ENCODE measurements at places on chromosomes 16 and 17.

- DNase-seq = no peak
Observed at GRCh38 chr17:80694992-80695912, 150.6 kb downstream of the RPTOR start.

- no peak for DNase-seq
Observed at GRCh38 chr16:64968539-64968938, 153.3 kb downstream of the CDH11 start.

- no peak for DNase-seq
Observed at GRCh38 chr16:66856801-66857200, 12.6 kb downstream of the CA7 start.

DNA sequence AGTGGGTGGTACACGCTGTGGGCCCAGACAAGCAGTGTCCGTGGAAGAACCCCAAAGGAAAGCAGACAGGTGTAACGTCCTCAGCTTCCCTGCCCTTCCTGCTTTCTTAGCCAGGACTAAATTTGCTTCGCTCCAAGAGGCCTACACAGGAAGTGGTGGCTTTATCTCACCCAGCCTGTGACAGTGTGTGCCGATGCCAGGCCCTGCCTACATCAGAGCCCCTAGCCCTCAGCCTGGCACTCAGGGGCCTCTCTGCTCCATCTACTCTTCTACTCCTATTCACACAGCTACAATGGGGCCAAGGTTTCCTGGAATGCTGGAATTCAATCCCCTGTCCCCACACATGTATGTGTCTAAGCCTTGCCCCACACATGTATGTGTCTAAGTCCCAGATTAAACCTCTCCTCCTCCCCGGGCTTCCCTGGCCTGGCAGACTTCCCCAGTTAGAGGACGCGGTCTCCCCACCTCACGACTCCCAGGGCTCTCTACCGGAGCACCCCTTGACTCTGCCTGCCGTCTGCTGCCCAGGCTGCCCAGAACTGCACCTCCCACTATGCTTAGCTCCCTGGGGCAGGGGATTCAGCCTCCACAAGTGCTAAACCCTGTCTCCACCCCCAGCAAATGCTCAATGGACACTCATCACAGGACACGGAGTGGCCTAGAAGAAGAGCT lies 8.2 kb downstream of the PGAP3 start:
- DNase-seq = no peak

GRCh38 chr17:66517336-66518009 lies 215.1 kb downstream of the PRKCA start:
- no peak for DNase-seq

GRCh38 chr17:56213031-56213430 lies 59.8 kb downstream of the ANKFN1 start:
- DNase-seq = no peak

GRCh38 chr16:82888591-82889001 lies 261.8 kb downstream of the CDH13 start:
- DNase-seq = no peak

DNA sequence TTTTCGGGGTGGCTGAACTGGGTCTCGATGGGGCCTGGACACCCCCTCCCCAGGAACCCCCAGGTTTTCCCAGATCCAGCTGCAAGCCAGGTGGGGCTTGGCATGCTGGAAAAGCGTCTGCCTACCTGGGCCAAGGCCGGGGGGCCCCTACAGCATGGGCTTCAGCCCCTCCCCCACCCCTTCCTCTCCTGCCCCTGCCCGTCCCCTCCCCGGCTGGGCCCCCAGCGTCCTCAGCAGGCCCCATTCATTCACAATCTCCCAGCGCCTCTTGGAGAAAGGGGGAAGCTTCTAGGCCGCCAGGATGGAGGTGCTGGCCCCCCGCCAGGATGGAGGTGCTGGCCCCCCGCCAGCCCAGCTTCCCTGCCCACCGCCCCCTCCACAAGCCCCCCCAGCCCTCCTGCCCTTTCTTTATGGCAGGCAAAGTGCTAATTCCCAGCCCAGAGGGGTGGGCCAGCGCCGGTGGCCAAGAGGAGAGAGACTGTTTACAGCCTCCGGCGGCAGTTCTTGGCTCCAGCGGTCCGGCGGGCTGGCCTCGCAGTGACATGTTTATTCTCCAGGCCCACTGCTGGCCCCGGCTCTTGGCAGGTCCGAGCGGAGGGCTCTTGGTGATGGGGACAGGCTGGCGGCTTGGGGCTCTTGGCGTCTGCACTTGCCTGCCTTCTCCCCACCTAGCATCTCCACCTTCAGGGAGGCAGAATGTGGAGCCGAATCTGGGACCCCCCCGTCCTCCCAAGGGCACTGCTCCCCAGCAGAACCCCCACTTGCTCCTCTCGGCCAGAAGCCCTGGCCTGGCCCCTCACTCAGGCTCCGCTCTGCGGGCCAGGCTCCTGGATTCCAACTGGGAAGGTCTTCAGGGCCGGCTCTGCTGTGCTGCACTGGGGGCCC lies 94.4 kb upstream of the CIBAR2 start:
- no peak for DNase-seq

GRCh38 chr16:46658925-46659324 lies 30.1 kb downstream of the VPS35 start:
- no peak for DNase-seq

DNA sequence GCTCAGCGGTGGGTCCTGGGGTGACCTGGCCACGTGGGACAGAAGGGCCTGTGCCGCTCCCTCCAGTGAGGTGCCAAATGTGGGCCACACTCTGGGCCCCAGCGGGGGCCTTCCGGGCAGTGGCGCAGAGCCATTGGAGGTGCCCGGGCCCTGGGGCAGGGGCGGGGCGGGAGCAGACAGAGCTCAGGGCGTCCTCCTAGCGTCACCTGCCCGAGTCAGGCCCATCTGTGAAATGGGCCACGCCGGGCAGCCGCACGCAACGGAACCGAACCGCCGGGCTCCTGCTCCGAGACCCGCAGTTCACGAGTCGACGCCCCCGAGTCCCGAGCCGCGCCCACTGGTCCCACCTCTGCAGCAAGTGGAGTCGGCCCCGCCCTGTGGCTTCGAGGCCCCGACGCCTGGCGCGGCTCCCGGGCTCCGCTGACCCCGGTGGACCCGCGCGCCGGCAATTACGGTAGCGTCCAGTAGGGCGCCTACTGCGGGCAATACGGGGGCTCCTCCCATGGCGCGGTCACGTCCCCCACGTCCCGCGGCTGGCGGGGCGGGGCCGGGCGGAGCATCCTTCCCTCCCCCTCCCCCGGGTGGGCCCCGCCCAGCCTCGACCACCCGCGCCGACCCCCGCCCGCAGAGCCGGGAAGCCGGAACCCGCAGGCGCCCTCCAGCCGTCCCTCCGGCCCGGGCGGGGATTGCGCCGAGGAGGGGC lies 1.9 kb downstream of the SLC16A3 start:
- no peak for DNase-seq

GRCh38 chr16:57260294-57260929 lies 15.4 kb downstream of the ARL2BP start:
- DNase-seq = no peak

DNA sequence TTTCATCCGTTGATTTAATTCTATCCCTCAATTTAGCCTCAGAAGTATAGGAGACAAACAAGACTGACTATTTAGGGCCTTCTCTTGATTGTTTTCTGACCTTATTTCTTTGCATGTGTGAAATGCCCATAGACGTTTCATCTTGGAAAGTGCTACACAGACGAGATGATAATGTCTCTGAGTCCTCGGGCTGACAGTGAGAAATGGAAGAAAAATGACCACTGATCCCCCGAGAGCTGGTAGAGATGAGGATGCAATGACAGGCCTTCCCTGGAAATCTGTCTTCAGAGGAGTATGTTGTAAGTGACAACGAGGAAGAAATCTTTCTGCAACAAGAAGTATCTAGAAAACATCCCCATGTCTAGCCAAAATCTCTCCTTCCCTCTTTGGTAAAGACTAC lies 522.9 kb downstream of the HAPSTR1 start:
- DNase-seq = no peak

All from DMS 273 treated with DMSO at 0.1 percent for 48 hours (cell line).